Renal pelvis (tissue), 12 donors: ENCODE measurements at places on chromosomes 2 and 18. TPM values are rescaled to one million over a fixed set of nuclear protein-coding genes. Genes with fewer than 3 reads are reported as not detected.

The ATG16L1 gene
- polyA plus RNA-seq = 25.1 TPM

The REG3G gene
- 0.14 TPM for polyA plus RNA-seq

The FAP gene
- polyA plus RNA-seq = 9.3 TPM

The CCT4 gene
- polyA plus RNA-seq = 157 TPM

The GNAL gene
- polyA plus RNA-seq = 3.7 TPM

The CPS1 gene
- polyA plus RNA-seq = 2.5 TPM

The PKP4 gene
- 207 TPM for polyA plus RNA-seq

- no peak for DNase-seq
Measured at GRCh38 chr2:109391243-109391642, 222.5 kb downstream of the SEPTIN10 start.

GRCh38 chr2:60490441-60490840, 63.0 kb downstream of the BCL11A start:
- DNase-seq = no peak

DNA sequence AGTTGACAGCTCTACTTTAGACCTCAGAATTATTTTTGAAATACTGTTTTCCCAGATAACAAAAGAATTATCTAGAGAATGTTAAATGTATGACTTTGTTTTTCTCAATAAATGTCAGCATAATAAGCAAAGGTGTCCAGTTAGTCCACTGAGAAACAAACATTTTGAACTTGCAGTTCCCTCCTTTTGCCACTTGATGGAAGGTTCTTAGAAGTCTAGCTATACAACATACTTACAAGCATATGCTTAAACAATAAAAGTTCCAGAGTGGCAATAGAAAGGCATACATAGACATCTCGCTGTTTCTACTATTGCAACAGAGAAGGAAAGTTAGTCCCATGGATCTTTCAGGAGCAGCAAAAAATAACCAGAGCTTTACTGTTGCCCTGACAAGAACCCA, 11.8 kb downstream of the NDUFA10 start:
- no peak for DNase-seq

- DNase-seq = no peak
Measured at GRCh38 chr2:111984213-111984604, 70.9 kb upstream of the TMEM87B start.

GRCh38 chr18:6248017-6248416, 166.7 kb downstream of the L3MBTL4 start:
- DNase-seq = no peak

DNA sequence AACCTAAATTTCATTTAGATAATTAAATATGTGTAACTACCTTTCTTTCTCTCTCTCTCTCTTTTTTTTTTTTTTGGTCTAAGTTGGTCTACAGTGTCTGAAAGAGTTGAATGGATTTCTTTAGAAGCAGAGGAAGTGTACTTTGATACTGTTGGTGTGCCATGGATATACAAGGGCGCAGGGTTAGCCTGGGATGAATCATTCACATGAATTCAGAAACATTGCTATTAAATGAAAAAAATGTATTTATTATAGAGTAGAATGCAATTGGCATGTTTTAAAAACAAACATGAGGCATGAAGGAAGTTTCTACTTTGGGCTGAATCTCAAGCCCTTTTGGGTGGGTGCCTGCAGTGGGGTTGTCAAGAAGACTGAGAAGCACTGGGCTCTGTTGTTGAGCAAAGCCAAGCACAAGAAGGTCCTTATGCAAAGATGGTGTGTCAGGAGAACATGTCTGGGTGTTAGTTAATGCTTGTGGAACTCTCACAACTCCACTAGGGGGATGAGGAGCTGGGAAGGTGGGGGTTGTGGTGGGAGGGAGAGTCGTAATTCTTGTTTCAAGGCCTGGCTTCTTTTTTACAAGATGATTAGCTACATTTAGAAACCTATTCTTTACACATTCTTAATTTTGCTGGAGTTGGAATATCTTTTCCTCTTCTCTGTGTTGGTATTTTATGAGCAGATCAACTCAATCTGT, 57.9 kb downstream of the LYPD6 start:
- no peak for DNase-seq
